Stimulated activated CD8-positive, alpha-beta memory T cell treated with anti-CD3 and anti-CD28 coated beads, Interleukin-15, amount 100 ng/mL, for 48 hours (primary cell): ENCODE measurements at places on chromosomes 7 and 10.

- no peak for DNase-seq
These were observed 63.2 kb downstream of the CYP51A1 start for GRCh38 chr7:92071032-92071431.

DNA sequence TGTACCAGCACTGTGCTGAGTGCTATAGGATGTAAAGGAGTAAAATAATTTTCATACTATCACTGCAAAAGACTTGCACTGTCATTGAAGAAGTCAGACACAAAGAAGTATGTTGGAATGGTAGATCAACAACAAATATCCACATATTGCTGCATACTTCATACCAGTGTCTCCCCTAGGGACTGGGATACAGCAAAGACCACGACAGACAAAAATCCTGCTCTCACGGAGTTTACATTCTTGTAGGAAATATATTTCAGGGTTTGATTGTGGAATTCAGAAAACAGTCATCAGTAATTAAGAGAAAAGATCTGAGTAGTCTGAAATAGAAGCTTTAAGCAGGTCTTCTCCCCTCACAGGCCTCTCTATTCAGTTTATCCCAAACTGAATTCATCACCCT lies 49.4 kb upstream of the PLXNA4 start:
- DNase-seq: no peak

DNA sequence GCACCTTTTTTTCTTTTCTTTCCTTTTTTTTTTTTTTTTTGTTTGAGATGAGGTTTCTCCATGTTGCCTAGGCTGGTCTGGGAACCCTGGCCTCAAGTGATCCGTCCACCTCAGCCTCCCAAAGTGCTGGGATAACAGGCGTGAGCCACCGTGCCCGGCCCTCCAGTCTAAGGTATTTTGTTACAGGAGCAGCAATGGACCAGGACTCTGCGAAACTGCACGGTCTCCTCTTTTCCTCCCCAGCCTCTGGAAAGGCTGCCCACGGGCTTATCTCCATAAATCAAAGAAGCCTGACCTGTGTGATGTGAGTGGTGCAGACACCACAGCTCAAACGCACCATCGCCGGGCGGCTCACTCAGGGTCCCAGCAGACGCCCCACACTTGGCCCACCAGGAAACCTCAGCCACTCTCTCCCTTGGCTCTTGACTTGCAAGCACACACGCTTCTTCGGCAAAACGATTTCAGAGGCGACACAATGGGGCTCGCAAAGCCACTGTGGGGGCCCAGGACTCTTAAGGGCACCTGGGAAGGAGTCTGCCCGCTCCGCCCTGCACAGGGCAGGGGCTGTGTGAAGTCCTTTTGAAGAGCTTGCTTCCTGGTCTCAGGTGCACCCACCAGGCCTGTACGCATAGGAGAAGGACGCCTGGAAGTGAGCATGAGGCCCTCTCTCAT lies 20.6 kb downstream of the WDR86 start:
- DNase-seq: no peak

- DNase-seq: no peak
These were observed 80.4 kb downstream of the VSTM4 start for GRCh38 chr10:49034925-49035324.

DNA sequence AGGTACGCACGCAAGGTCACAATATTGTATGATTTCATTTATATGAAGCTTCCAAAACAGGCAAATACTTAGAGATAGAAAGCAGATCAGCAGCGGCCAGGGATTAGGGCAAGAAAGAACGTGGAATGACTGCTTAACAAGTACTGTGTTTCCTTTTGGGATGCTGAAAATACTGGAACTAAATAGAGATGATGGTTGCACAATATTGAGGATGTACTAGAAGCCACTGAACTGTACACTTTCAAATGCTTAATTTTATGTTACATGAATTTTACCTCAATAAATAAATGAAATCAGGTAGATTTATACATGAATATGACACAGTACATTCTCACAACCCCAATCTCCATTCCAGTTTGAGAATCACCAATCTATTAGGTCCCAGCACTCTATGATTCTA lies 15.6 kb downstream of the SEM1 start:
- DNase-seq: no peak

DNA sequence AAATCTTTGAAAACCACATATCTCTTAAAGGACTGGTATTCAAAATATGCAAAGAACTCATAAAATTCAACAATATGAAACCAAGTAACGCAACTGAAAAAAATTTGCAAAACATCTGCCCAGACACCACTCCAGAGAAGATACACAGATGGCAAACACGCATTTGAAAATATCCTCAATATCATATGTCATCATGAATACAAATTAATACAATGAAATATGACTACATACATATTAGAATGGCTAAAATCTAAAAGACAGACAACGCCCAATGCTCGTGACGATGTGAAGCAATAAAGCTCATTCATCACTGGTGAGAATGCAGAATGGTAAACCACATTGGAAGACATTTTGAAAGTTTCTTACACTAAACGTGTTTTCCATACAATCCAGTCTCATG lies 770.1 kb upstream of the CELF2 start:
- no peak for DNase-seq

GRCh38 chr10:34664706-34665105 lies 150.4 kb downstream of the PARD3 start:
- no peak for DNase-seq

DNA sequence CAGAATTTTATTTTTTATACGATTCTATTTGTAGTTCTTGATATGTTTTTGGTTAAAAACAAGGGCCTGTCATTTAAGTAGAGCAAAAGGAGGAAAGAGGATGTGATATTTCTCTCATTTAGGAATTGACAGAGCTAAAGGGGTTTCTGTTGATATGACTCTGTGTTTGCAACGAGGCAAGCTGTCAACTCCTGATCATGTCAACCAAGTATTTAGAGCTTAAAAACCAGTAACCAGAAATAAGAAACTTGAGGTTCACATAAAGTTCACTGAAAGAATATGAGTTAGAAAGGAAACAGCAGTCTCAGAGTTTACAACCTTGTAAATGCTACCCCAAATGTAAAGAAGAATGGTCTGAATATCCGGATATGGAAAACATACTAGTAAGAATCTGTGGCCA lies 434.2 kb downstream of the PARD3 start:
- DNase-seq: no peak

GRCh38 chr10:67088036-67088435 lies 162.2 kb downstream of the LRRTM3 start:
- DNase-seq: no peak

- no peak for DNase-seq
These were observed 33.8 kb downstream of the NACAD start for GRCh38 chr7:45055016-45055415.

GRCh38 chr10:31318382-31318853 lies 598 bp upstream of the ZEB1 start:
- DNase-seq: peak; percentile 42

- DNase-seq: peak; percentile 4
These were observed 104.9 kb downstream of the SPDYE5 start for GRCh38 chr7:75596727-75597614.

DNA sequence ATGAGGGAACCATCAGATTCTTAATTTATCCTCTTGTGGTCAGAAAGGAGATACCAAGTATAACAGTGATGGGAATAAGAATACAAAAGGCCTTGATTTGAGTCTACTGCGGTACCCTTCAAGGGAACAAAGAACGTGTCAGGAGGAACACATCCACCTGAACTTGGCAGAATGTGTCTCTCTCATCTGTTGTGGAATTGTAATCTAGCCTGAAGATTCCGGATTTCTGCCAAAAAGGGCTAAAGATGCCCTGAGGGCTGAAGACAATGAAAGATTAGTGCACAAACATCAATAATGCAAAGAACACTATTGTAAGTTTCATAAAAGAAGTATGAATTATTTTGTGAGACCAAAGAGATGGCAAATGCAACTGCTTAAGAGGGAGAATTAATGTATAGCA lies 134.8 kb downstream of the RELN start:
- no peak for DNase-seq

DNA sequence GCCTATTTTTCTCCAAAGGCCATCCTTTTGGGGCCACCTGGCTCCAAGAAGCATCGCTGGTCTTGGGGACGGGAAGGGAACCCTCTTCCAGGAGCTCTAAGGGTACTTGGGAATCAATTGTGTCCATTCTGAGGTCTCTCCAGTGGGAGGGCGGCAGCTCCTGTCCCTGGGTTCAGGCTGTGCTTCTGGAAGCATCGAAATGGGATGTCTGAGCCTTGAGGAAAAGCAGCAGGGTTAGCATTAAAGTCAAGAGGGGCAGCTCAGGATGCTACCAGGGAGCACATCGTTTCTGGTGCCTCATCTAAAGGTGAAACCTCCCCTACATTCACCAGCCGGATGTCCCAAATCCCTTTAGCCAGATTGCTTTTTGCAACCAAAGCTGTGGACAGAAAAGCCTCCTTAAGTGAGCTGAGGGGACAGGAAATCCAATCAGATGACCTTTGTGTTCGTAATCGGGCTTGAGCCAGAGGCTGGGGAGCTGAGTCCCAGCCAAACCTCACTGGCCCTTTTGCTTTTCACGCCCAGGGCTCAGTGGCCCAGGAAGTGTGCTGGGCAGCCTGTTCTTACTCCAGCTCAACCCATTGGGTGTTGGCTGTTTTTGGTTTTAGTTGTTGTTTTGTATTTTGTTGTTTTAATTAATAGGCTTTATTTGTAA lies 88.8 kb upstream of the ANLN start:
- DNase-seq: no peak

DNA sequence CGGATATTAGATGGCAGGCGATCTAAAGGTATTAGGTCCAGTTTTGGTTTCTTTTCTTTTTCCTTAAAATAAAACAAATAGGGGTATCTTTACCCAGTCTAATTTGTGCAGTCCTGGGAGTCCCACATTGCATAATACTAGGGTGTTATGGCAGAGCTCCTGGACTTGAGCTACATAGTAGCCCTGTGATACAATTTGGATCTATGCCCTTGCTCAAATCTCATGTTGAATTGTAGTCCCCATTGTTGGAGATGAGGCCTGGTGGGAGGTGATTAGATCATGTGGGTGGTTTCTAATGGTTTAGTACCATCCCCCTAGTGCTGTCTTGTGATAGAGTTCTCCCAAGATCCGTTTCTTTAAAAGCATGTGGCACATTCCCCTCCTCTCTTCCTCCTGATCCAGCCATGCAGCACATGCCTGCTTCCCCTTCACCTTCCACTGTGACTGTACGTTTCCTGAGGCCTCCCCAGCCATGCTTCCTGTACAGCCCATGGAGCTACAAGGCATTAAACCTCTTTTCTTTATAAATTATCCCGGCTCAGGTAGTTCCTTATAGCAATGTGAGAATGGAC lies 141.9 kb downstream of the RPS24 start:
- no peak for DNase-seq

DNA sequence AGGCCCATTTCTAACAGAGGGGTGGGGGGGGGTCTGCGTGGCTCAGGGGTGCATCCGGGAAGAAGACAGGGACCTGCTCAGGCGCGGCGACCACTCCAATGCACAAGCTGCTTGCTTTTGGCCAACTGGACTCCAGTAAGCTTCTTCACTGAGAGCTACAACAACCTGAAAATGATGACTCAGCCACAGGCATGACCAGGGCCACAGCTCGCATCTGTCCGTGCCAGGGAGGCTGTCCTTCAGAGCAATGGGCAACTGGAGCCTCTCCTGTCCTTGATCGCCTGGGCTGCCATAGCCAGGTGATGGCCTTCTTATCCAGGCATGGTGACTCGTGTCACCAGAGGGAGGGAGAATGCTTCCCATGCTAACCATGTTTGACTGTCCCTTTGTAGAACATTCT lies 81.6 kb upstream of the RNF32 start:
- DNase-seq: no peak
